ENCODE measurements at places on chromosomes 12 and 14.

- DNase-seq = no peak
These were observed 322.1 kb downstream of the ADGRD1 start for GRCh38 chr12:131275824-131276223.

DNA sequence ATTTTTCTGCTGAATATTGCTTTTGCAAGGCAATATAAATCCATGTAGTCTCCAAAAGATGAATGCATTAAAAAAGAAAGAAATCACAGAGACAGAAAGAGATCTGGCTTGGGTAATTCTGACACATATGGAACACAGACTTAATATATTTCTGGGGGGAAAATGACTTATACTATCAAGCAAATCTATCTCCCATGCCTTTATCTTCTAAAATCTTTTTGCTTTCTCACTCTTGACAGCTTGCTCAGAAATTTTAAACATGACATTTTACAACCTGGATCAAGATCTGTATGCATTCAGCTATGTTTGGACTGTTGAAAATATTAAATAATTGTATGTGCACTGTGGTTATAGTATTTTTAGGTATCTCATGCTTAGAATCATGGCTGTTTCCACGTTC is 73.0 kb downstream of the KITLG start:
- no peak for DNase-seq

DNA sequence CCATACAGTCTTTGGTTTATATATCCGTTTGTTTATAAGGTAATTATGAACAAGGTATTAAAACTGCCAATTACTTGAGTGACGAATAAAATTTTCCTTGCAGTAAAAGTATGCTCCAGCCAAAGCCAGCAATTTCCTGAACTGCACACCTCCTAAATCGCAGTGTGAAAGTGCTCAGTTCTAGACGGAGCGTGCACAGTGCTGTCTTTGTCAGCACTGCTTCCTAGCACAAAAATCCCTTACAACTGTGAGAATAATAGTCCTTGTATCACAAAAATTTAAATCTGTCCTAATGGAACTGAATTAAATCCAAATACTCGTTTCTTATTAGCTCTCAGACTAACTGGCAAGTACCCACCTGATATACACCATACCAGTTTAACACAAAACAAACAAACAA is 26.3 kb downstream of the LRIG3 start:
- no peak for DNase-seq

GRCh38 chr12:80142640-80143039 is 43.3 kb downstream of the OTOGL start:
- no peak for DNase-seq
